ENCODE measurements at places on chromosomes 12 and 14. TPM values are rescaled to one million over a fixed set of nuclear protein-coding genes. Genes with fewer than 3 reads are reported as not detected.

The BEST3 gene
- not detected for total RNA-seq

The KRT79 gene
- total RNA-seq = not detected

The GOLGA5 gene
- total RNA-seq = 39.0 TPM

The PPP2R5C gene
- total RNA-seq = 58.2 TPM

The CRIP2 gene
- 234 TPM for total RNA-seq

The CELA1 gene
- total RNA-seq = not detected

The NTF3 gene
- 0.32 TPM for total RNA-seq

The ADGRD1 gene
- total RNA-seq = not detected
